ENCODE measurements at places on chromosomes 5 and 9. TPM values are rescaled to one million over a fixed set of nuclear protein-coding genes. Genes with fewer than 3 reads are reported as not detected.

SPATA6L gene
- 5.7 TPM for total RNA-seq

NRARP gene
- total RNA-seq = 0.42 TPM

TLE4 gene
- 104 TPM for total RNA-seq

DRD1 gene
- total RNA-seq = not detected

CNTFR gene
- total RNA-seq = not detected

ELAVL2 gene
- total RNA-seq = not detected

CA9 gene
- not detected for total RNA-seq

AK8 gene
- total RNA-seq = not detected

TLE1 gene
- total RNA-seq = 2.2 TPM

DNA sequence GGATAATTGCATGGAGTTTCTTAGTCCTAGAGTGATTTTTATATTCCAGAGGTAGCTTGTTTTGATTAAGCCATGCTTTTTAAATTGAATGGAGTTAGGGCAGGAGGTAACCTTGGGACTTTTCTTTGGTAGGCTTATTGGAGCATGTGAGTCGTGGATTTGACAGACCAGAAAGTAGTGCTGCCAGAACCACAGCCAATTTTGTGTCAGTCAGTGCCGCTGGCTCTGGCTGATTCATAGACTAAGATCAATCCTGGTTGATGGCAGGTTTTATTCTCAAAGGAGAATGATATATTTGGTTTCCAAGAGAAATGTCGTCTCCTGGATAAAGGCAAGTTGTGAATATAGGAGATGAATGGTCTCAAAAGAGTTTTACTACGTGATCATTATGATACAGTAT, 20.3 kb downstream of the RAI14 start:
- no peak for DNase-seq

DNA sequence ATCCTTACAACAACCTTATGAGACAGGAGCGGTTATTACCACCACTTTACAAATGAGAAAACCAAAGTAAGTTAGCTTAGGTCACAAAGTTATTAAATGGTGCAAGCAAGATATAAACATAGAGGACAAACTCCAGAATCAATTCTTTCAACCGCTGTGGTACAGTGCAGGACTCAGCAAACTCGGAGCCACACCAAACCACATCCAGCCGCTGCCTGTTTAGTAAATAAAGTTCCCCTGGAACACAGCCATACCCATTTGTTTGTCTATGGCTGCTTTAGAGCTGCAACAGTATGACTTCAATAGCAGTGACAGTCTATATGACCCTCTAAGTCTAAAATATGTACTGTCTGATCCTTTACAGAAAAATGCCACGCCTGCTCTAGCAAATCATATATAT, 1567.2 kb upstream of the WWC1 start:
- DNase-seq = no peak

DNA sequence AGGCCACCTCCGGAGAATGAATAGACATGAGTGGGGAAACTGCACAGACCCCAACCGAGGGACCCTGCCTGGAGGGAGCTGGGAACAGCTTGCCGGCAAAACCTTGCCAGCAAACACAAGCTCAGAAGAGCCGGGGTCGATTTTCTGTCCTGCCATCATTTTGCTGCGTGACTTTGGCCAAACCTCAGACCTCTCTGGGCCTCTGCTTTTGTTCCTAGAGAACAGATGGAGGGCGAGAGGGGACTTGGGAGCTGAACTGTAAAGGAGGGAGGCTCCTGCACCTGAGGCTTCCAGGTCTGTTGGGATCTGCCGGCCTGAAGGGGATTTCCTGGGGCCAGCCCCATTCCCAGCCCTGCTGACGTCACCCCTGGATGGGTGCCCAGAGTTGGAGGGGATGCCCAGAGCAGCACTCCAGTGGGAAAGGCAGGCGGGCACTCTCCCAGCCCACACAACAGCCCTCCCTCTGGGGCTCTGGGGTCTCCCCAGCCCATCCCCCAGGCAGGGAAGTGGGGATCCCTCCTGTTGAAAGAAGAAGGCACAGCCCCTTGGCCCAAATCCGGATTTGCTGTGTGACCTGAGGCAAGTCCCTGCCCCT, 40.4 kb upstream of the SYNPO start:
- no peak for DNase-seq

DNA sequence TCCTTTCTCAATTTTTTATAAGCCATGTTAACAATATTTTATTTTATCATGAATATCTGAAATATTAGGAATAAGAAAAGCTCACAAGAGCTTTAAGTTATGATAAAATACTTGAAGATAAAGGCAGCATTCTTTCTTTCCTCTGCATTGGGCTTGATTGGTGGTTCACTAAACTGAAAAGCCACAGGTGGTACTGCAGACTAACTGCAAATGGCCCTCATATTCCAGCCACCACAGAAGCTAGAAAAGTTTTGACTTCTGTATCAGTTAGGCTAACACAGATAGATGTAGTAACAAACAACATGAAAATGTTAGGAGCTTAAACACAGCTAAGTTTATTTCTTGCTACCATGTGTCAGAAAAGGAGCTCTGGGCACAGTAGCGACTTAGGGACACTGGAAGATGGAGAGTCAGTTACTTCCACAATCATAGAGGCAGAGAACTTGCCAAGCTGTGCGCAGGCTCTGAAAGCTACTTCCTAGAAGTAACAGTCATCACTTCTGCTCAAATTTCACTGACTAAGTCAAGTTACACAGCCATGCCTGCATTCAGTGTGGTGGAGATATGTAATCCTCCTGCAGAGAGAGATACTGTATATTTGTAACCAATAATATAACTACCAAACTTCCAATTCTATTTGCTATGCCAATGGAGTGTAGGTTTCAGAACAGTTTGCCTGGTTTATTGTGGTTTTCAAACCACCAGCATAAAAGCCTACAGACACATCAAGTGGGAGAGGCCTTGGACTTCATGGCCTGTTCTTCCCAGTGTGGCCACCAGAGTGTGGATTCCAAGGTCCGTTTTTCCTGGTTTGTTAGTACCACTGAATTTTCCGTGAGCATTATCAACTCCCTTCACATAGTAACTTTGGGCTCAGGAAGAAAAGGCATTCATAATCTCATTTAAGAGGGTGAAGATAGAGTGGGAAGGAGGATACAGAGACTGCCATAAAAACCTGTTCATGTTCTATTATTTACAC, 268.3 kb downstream of the PJA2 start:
- no peak for DNase-seq

DNA sequence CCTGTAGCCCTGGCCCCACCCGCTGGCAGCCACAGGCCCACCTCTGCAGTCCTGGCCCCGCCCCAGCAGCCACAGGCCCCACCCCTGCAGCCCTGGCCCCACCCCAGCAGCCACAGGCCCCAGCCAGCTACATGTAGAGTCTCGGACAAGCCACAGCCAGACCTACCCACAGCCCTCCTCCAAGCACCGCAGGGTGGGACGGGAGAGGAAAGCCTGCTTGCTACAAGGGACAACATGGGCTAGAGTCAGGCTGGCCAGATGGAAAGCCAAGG, 49.5 kb upstream of the SARDH start:
- no peak for DNase-seq

DNA sequence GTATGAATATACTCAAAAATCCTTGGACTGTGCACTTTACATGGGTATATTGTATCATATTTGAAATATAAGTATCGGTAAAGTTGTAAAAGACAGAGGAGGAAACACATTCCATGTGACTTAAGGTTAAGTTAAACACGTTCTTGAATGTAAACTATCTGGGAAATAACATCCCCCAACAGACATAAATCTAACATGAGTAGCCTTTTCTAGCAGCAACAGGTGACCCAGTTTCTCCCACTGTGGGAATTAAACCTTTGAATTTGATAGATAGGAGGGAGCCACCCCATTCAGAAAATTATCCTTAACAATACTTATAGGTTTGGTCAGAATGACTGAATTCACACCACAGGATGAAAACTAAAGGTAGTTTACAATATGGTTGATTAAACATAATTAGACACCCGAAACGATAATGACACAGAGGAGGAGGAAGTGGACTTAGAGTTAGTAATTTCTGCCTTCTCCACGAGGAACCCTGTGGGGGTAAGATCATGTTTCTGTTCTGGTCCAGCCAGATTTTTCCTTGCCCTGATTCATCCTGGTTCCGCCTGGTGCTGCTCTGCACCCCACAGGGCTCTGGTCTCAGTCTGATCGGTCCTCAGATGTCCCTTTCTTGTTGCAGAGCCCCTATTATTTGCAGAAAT, 84.6 kb upstream of the DNAH5 start:
- no peak for DNase-seq

DNA sequence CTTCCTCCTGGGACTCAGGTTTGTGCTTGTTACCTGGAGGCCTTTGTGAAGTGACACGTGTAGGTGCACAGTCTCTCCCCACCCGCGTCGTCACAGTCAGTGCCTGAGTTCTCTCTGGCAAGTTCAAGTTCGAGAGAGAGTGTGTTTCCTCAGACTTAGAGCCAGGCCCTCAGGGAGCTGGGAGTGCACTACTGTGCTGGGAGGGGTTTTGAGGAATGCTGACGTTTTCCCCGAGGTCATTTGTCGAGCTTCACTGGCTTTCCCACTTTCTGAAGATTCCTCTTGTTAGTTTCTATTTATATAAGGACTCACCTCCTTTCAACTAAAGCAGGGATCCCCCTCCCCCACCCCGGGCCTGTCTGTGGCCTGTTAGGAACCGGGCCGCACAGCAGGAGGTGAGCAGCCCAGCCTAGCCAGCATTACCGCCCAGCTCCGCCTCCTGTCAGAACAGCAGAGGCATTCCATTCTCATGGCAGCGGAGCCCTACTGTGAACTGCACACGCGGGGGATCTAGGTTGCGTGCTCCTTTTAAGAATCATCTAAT, 209.2 kb downstream of the DIRAS2 start:
- DNase-seq = no peak

GRCh38 chr9:107569174-107569573, 79.6 kb upstream of the KLF4 start:
- DNase-seq = no peak

DNA sequence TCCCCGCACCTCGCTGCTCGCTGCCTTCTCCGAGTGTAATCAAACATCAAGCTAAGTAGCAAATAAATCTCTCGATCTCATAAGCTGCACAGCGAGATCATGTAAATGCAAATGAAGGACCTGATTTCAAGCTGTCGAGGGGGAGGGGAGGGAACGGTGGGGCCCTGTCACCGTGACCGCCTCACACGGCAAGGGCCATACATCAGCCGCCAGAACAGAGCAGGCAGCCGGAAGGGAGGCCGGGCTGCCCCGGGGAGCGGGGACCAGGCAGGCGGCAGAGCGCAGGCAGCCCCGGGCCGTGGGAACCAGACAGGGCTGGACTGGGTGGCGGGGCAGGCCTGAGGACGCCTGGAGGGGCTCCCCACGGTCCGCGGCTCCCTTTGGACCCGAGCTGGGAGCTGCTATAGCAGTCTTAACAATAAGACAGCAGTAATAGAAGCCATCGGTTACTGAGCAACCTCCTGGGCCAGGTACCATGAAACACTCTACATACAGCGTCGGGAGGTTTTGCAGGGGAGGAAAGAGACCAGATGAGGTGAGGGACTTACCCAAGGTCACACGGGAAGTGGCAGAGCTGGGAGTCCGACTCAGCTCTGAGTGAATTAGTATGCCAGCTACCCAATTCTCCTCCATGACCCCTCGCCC, 76.8 kb downstream of the CFAP77 start:
- DNase-seq = peak; percentile 27

GRCh38 chr9:101736717-101737116, 1.7 kb downstream of the GRIN3A start:
- DNase-seq = no peak

GRCh38 chr5:40365342-40366330, 314.1 kb upstream of the PTGER4 start:
- no peak for DNase-seq

DNA sequence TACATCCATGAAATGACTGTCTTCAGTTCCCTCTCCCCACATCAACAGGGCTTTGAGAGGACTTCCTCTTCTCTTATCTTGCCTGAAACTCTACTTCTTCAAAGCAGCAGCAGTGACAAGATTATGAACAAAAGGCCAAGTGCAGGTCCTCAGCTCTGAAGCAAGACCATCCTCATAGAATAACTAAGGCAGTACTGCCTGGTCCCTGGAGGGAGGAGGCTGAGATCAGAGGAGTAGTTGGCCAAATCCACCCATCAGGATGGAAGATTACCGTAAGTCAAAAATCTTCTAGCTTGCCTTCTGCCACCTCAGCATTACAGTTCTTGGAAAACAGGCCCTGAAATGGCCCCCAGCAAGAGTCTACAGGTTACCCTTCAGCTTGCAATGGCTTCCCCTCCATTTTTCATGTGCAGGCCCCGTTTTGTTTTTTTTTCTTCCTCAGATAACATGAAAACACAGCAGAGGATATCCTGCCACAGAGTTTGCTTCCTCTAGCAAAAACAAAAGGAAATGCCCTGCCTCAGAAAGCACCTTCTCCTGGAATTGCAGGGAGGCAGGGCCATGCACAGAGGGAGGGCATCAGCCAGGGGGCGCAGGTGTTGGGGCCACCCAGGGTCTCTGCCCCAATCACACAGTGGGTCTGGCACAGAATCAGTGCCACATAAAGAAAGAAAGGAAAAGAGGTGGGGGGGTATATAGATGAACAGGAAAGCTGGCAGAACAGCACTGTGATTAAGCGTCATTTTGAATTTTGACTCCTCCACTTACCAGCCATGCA, 40.0 kb downstream of the KLHL3 start:
- no peak for DNase-seq

DNA sequence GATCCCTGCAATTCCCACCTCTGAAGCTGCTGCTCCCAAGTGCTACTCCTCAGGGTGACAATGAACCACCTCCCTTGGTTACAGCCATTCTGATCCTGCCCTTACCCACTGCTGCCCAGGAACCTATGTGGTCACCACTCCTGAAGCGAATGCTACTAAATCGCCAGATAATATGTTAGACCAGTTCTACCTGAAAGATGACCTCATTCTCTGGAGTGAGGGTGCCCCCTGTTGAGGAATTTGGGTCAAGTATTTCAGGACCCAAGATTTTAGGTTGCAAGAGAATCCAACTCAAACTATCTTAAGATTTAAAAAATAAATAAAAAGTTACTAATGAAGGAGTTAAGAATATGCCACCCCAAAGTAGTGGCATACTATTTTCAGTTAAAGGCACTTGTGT, 5.8 kb upstream of the SNAPC3 start:
- DNase-seq = peak; percentile 29

DNA sequence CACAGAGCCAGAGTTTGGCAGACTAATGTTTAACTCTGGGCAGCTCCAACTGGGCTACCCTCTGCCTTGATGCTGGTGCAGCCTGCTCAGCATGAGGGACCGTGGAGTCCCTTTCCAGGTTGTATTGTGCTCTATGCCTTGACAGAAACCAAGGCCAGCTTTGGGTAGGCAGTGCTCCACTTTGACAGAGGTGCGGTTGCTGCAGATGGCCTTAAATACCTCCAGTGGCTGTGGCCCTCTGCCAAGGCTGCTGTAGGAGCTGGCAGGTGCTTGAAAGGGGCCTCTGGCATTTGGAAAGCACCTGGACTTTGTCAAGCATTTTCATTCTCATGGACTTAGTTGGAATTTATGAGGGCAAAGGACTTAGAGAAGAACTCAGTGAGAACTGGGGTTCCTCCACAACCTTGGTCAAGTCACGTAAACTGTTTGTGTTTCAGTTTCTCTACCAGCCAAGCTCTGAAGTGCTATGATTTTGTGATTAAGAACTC, 249.7 kb upstream of the ZNF462 start:
- no peak for DNase-seq

- no peak for DNase-seq
These were observed 77.9 kb upstream of the RPS23 start for GRCh38 chr5:82356021-82356420.

- DNase-seq = no peak
These were observed 267.2 kb downstream of the RAB3C start for GRCh38 chr5:58849921-58850667.

- DNase-seq = no peak
These were observed 10.8 kb downstream of the FIBCD1 start for GRCh38 chr9:130927995-130928900.
